Breast epithelium (tissue), 4 donors: ENCODE measurements at places on chromosomes 2 and 18.

DNA sequence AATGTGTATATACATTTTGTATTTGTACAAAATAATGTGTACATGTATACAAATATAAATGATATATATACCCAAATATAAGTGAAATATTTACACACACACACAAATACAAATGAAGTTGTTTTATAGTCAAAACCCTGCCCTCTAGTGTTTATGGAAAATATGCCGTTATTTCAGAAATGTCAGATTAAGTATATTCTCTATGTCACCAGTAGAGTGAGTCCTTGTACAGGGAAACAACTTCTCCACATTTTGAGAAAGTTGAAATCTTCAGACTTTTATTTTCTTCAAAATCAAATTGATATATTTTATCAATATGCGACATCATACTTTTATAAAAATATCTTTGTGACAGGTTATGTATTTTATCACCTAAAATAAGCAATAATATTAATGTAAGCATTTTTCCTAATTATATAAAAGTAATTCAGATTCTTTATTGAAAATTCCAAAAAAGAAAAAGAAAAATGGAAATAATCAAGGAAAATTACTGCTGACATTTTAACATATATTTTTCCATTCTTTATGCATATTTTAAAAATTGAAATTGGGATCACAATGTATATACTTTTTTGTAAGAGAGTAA is 22.4 kb downstream of the ARL6IP6 start:
- H3K36me3 ChIP-seq: no peaks in the 10 kb centered on the region
- no peaks in the 10 kb centered on the region for H3K4me1 ChIP-seq
- no peak overlapping the region for H3K4me3 ChIP-seq
- no peaks in the 10 kb centered on the region for H3K27me3 ChIP-seq

- peak within 1 kb of the TSS; percentile 32 for H3K27ac ChIP-seq
- H3K27me3 ChIP-seq: no peaks in the 10 kb centered on the region
- no peak for DNase-seq
- no peaks in the 10 kb centered on the region for H3K4me1 ChIP-seq
These were observed at the start of gene SP140 for GRCh38 chr2:230225486-230225885. Gene SP140, plus strand, starts transcription at chr2:230225736. Its CDS starts 109 bp downstream, at chr2:230225845.

- no peak overlapping the region for H3K27ac ChIP-seq
- no peaks in the 10 kb centered on the region for H3K4me1 ChIP-seq
- H3K36me3 ChIP-seq: no peaks in the 10 kb centered on the region
- no peak for DNase-seq
These were observed 91.1 kb downstream of the TTC32 start for GRCh38 chr2:19810637-19811036.

GRCh38 chr2:238689871-238690389 is 158.0 kb upstream of the TWIST2 start:
- no peaks in the 10 kb centered on the region for H3K27me3 ChIP-seq
- H3K27ac ChIP-seq: no peak overlapping the region
- no peak for DNase-seq
- H3K36me3 ChIP-seq: no peaks in the 10 kb centered on the region
- no peak overlapping the region for H3K4me3 ChIP-seq

GRCh38 chr18:67300498-67300897 is 216.0 kb downstream of the DSEL start:
- no peaks in the 10 kb centered on the region for H3K4me1 ChIP-seq
- H3K27me3 ChIP-seq: no peaks in the 10 kb centered on the region
- H3K27ac ChIP-seq: no peak overlapping the region
- DNase-seq: no peak
- H3K4me3 ChIP-seq: no peak overlapping the region

DNA sequence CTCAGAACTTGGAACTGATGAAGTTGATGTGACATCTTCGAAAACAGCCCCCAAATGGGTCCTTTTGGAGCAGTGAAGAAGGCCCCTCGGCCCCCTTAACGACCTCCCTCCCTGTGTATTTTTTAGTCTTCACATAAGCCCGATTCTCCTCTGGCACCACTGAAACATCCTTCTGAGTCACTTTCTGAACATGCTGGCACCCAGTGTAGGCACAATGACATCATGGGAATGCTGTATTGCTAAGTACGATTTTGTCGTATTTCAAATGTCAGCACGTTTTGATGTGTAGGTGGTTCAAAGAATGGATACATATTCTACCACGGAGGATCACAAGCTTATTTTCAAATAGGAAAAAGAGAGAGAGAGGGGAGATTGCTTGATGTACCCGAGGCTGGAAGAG is 111.7 kb upstream of the RIOK3 start:
- no peaks in the 10 kb centered on the region for H3K27me3 ChIP-seq
- H3K27ac ChIP-seq: no peak overlapping the region
- DNase-seq: no peak
- H3K36me3 ChIP-seq: no peaks in the 10 kb centered on the region
- H3K4me1 ChIP-seq: no peaks in the 10 kb centered on the region

DNA sequence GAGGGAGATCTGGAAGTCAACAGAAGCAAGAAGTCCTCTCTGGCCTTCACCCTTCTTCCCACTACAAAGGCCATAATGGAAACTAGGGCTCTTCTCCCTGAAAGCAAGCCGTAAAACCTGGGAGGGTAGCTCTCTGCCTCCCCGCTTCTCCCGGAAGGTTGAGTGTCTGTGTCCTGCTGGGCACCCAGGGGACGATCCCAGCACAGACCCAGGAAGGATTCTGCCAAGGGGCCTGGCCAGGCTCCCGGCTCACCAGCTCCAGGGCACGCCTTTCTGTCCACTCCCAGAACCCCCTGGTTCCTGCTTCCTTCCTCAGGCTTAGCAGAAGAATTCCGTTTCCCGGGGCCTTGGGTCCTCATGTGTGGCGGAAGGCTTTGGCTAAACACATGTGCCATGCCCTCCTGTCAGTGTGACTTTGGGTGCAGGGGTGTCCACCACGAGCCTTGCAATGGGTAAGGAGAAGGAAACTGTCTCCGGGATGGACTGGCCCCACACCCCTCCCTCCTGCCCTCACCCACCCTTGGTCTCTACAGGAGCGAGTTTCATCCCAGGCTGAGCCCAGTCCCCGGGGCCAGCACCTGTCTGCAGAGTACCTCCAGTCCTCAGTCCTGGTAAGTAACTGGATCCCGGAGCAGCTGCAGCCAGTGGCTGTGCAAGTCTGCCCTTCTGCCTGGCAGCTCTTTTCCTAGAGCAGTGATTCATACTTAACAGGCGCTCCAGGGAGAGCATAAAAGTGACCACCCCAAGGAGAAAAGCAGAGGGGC is 135.8 kb downstream of the TPO start:
- H3K27me3 ChIP-seq: no peaks in the 10 kb centered on the region
- H3K36me3 ChIP-seq: no peaks in the 10 kb centered on the region

DNA sequence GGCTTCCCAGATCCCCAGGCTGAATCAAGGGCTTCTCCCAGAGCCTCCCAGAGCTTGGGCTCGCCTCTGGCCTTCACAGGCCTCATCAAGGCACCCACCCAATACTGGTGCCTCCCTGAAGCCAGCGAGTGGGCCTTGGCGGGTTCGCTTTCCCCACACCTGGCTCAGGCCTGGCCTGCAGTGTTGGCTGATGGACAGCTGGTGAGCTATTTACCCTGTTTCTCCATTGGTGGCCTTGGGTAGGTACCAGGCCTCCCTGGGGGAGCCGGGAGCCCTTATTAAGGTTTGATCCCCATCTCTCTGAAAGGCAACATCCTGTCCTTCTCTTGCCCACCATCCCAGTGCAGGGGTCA is 18.2 kb upstream of the DUSP2 start:
- H3K36me3 ChIP-seq: no peaks in the 10 kb centered on the region
- H3K27me3 ChIP-seq: no peaks in the 10 kb centered on the region
- DNase-seq: no peak
- no peak overlapping the region for H3K4me3 ChIP-seq
- H3K27ac ChIP-seq: peak overlapping the region; percentile 19

- no peak for DNase-seq
- no peaks in the 10 kb centered on the region for H3K36me3 ChIP-seq
- no peaks in the 10 kb centered on the region for H3K4me1 ChIP-seq
- no peaks in the 10 kb centered on the region for H3K27me3 ChIP-seq
- H3K4me3 ChIP-seq: no peak overlapping the region
These were observed 624.7 kb downstream of the LRP1B start for GRCh38 chr2:141506135-141506534.

DNA sequence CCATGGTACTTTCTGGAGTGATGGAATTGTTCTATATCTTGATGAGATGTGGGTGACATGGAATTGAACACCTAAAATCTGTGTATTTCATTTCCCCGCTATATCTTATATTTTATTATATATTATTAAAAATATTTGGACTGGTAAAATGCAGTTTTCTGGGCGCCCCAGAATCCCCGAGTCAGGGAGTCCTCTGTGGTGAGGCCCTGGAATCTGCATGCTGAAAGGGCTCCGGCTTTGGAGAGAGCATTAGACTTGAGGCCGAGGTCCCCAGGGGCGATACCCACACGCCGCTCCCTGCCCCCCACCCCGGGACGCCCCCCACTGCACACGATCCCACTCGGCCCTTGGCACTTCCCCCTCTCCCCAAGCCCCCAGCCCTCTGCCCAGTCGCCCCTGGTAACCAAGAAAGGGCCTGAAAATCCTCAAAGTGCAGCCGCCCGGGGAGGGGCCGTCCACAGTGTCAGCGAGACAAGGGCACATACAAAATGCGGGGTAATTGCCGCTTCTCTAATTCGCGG is 126.0 kb downstream of the ZFP36L2 start:
- peak overlapping the region; percentile 96 for H3K27ac ChIP-seq
- DNase-seq: no peak
- peak overlapping the region; percentile 52 for H3K4me3 ChIP-seq
- no peaks in the 10 kb centered on the region for H3K4me1 ChIP-seq
- no peaks in the 10 kb centered on the region for H3K27me3 ChIP-seq

DNA sequence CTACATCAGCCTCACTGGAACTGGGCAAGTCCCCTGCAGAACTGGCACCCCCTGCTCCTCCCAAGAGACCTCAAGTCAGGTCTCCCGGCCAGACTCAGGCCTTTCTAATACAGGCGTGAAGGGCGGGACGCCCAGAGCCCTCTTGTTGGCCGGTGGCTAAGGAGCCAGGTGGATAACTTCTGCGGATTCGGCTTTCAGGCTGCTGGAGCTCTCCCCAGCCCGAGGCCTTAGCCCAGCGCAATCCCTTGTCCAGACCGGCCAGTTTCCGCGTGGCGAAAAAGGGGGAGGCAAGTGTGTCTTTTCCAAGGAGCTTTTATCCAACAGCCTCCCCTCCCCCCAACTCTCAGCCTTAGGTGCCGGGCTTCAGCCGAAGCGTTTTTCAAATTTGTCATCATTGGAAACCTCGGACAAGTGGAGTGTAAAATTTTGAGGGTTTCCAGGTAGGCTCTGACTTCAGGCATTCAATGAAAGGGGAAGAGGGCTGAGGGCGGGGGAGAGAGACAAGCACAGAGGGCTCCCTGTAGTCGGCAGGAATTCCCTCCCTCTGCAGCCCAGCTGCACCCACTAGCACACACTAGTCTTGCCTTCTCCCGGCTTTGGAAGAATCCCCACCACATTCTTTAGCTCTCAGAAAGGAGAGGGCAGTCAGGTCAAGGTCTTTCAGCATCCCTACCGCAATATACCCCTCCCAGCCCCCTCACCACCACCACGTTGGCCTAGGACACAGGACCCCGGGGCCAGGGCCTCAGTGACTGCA is 9.5 kb upstream of the SATB2 start:
- no peak overlapping the region for H3K4me3 ChIP-seq
- H3K27me3 ChIP-seq: peaks cover 100% of the 10 kb centered on the region
- no peaks in the 10 kb centered on the region for H3K4me1 ChIP-seq
- no peaks in the 10 kb centered on the region for H3K36me3 ChIP-seq
- no peak for DNase-seq

- H3K27me3 ChIP-seq: no peaks in the 10 kb centered on the region
- no peak for DNase-seq
- no peak overlapping the region for H3K27ac ChIP-seq
- H3K36me3 ChIP-seq: no peaks in the 10 kb centered on the region
These were observed 46.4 kb upstream of the STON1 start for GRCh38 chr2:48483506-48483905.

- no peak for DNase-seq
- H3K4me1 ChIP-seq: no peaks in the 10 kb centered on the region
- no peaks in the 10 kb centered on the region for H3K27me3 ChIP-seq
These were observed 320.5 kb downstream of the CTNNA2 start for GRCh38 chr2:79833235-79833878.

DNA sequence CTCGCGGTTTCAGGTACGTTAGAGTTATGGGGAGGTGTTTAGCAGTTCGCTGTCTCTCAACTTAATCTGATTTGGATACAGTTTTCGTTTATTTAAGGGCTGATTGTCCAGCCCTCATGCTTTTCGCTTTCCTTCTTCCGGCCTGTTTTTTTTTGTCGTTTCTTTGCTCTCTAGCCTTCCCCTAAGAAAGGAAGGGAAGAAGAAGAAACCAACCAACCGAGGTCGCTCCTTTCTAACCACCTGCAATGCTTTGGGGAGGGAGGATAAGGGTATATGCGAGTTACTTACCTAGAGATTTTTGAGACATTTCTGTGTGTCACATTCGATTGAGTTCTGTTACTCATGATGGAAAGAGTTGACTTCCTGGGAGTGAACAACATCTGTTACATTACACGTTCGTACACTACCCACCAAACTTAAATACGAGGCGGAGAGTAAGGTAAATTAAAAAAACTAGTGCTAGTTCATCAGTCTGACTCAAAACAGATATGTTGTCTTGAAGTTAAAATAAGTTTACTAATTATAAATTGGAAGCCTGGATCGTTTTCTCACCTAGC is 918 bp downstream of the EIF5B start:
- no peaks in the 10 kb centered on the region for H3K27me3 ChIP-seq
- H3K36me3 ChIP-seq: no peaks in the 10 kb centered on the region
- no peaks in the 10 kb centered on the region for H3K4me1 ChIP-seq
- DNase-seq: no peak
- H3K4me3 ChIP-seq: peak overlapping the region; percentile 80
- peak overlapping the region; percentile 90 for H3K27ac ChIP-seq

DNA sequence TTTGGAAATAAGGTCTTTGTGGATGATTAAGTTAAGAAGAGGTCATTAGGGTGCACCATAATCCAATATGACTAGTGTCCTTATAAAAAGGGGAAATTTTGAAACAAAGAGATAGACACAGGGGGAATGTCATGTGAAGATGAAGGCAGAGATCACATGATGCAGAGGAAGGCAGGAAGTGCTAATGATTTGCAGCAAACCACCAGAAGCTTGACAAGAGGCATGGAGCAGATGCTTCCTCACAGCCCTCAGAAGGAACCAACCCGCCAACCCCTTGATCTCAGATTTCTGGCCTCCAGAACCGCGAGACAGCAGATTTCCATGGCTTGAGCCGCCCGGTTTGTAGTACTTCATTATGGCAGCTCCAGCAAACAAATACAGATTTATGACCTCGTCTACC is 17.4 kb upstream of the SMARCAL1 start:
- no peak overlapping the region for H3K4me3 ChIP-seq
- H3K36me3 ChIP-seq: no peaks in the 10 kb centered on the region
- H3K27ac ChIP-seq: no peak overlapping the region
- H3K27me3 ChIP-seq: no peaks in the 10 kb centered on the region

DNA sequence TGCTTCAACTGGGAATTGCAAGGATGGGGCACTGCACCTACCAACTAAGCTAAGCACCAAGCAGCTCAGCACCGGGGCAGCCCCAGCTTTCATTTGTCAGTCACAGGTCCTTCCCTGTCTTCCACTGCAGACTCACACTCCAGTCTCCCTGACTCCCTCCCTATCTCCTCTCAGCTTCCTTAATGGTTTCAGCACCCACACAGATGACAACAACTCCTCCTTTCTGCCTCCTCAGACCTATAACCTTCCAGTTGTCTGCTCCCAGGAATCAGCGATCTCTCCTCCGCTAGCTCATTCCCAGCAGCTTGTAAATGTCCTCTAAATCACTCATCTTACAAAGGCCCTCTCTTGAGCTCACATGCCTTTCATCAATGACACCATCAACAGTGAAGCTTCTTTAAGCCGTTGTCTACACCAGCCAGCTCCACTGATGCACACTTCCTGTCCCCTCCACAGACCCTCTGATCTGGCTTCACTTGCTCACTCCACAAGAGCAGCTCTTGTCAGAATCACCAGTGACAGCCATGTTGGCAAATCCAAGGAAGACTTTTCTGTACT is 32.1 kb downstream of the CLASP1 start:
- no peaks in the 10 kb centered on the region for H3K36me3 ChIP-seq
- no peaks in the 10 kb centered on the region for H3K4me1 ChIP-seq
- no peak overlapping the region for H3K27ac ChIP-seq
- DNase-seq: no peak
